Activated CD8-positive, alpha-beta memory T cell treated with anti-CD3 and anti-CD28 coated beads, Interleukin-2, amount 10 ng/mL, durations not matched to agents 7 days and 5 days (primary cell): ENCODE measurements at places on chromosomes 1 and 21. TPM values are rescaled to one million over a fixed set of nuclear protein-coding genes. Genes with fewer than 3 reads are reported as not detected.

SLFNL1 gene
- 0.35 TPM for total RNA-seq

SPRR3 gene
- not detected for total RNA-seq

PTPN7 gene
- total RNA-seq, result 410 TPM

RGS13 gene
- 0.12 TPM for total RNA-seq

ST6GALNAC3 gene
- total RNA-seq, result 0.88 TPM

OR2L2 gene
- total RNA-seq, result 0.23 TPM

ATP6V1G3 gene
- total RNA-seq, result not detected

PDC gene
- total RNA-seq, result not detected

PLPPR5 gene
- total RNA-seq, result not detected

DNA sequence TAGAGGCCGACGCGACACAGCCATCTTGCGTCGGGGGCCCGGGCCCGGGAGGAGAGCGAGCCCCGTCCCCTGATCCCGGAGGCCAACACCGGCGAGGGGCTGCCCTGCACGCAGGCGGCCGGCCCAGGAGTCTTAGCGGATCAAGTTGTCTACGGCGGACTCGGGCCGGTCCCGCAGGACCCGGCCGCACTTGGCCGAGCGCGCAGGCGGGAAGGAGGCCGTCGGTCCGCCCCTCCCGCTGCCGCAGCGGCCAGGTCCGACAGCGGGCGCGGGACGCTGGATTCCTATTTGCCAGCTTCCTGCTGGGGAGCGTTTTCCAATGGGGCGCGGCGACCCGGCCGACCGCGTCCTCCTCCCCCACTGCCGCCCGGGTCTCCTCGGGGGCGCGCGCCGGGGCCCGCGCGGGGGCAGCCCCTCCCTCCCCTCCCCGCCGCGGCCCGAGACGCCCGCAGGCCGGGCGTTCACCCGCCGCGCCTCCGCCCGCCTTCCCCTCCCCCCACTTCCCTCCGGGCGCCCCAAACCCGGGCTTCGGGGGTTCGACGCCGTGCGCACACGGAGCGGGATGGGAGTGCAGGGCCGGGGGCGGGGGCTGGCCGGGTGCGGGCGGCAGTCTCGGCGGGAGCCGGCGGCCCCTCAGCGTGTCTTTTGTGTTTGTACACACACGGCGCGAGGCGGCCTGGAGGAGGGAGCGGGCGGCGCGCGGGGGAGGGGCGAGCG lies 517 bp upstream of the H3-3A start:
- no peak for DNase-seq

GRCh38 chr1:245693941-245694752 lies 539.4 kb downstream of the KIF26B start:
- DNase-seq, result no peak

GRCh38 chr1:113223546-113223945 lies 150.5 kb downstream of the LRIG2 start:
- DNase-seq, result no peak

- DNase-seq, result peak; percentile 50
Measured at GRCh38 chr21:43937891-43938309, 72.9 kb downstream of the AGPAT3 start.

DNA sequence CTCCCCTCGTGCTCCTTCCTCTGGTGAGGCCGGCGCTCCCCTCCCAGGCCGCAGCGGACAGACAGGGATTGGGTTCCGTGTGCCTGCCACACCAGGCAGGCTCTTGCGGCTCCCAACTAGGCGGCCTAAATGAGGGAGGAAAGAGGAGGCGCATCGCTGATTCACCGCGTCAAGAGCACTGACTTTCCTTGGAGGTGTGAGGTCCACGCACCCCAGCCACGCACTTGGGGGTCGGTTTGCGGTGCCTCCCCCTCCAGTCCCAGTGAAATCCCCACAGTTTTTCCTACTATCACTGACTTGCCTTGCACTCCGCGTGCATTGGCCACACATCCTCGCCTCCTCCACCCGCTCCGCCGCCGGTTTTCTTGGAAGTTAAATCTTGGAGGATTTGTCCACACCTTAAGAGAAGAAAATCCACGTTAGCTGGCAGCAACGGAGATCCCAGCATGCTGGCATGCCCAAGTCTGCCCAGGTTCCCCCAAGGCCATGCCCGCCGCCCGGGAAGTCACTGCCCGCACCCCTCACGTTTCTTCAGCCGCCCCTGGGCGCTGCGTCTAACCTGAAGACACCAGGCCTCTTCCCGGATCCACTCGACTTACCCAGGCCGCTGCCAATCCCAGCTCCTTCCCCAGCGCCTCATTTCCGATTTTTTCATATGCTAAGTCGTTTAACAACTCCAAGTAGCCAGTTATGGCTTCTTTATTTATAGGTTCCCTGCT lies 1.1 kb upstream of the FOXD3 start:
- DNase-seq, result no peak

DNA sequence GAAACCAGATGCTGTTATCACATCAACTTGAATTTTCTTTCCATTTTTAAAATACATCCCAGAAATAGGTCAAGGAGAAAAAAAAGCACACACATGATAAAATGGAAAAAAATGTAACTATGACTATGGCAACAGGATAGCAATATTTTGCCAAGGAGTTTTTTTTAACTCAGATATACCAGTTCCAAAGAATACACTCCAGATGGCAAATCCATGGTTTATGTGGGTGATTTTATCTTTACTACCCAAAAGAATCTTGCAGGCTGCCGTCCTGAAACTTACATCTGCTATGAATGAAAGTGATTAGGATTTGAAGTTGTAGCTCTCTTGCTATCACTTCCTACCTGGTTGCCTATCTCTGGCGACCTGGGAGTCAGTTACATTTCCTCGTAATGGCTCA lies 91.0 kb upstream of the PLPPR4 start:
- DNase-seq, result no peak

DNA sequence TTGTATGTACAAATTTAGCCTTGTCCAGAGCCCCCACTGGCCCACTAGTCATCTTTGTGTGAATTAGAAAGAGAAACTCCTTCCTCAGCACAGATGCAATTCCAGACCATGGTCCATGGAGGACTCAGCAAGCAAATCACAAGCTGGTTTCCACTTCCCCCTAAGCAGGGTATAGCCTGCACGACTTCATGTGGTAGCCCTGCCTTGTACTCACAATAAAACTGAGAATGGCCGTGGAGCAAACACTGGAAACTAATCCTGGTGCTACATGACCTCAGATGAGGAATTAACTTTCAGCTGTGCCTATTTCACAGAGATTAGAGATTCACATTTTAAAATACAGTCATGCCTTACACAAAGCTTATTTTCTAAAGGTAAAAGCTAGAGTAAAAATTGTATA lies 32.5 kb downstream of the KCNH1 start:
- no peak for DNase-seq

DNA sequence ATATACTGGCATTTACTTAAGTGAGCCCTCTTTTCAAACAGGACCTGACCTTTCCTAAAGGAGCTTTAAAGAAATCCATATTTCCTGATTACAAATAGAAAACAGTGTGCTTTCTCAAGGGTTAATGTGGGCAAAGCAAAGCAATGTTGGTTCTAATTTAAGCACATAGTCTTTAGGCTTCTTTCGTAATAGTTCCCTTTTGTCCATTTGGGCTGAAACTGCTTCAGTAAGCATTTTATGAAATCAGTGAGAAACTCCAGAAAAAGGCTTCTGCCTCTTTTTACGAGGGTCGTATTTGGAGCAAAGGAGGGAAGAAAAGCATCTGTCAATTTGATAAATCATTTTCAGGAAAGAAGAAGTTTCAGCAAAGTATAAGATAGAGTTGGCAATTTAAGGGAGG lies 331.2 kb downstream of the KIF26B start:
- DNase-seq, result no peak

DNA sequence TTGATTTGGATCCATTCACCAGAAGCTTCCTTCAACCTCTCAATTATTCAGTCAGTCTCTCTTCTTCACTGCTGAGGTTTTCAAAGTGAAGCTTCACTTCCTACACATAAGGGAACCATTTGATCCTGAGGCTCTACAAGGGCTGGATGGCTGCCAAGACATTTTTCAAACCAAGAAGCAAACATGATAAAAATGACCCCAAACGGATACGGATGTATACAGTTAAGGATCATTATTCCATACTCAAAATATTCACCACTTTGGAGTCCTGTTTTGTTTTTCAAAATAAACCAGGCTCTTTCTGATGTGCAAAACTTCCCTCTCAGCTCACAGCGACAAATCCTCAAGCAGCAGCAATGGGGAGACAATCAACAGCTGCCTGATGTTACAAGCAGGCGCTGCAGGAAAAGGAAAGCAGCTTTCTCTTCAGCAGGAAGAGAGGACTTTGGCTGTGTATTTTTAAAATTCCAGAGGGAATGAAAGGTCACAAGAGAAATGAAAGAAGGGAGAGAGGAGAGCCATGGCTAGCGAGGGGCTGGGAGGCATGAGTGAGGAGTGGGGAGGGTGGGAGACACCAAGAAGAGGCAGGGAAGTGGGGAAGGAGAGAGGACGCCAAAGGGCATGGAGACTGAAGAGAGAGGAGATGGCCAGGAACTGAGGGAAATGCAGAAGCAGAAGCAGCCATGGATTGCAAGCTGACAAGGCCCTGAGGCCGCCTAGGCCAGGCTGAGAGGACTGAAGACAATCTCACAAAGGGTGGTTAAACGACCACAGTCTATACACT lies 145.4 kb downstream of the SLC45A1 start:
- no peak for DNase-seq

DNA sequence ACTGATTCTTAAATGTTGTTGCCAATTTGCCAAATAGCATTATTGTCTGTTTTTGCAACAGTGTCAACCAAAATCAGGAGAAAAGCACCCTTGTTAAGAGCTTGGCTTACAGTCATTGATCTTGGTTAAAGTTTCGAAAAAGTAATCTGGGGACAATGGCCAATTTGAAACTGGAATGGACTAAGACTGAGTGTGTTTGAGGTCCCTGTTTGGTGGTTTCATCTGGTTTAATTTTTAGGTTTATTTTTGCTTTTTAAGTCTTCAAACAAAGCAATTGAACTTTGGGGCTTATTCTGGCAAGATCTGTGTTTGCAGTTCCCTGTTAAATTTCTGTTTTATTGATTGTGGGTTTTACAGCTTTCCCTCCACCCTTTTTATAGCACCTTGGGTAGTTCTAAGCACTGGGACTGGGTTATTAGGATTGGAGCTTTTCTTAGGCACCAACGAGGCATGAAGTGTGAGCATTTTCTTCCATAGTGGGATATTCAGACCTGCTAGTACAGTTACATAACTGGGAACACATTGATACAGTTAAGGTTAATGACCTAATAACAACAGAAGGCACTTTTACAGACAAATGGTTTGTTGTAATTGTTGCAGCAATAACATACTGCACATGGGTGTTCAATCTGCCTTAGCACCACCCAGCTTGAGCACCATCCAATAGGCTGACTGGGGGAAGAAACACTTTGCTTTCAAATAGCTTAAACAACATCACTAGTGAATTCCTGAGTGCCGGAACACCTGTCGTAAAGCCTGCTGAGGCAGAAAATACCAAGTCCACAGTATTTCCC lies 40.6 kb upstream of the MAP10 start:
- DNase-seq, result no peak

DNA sequence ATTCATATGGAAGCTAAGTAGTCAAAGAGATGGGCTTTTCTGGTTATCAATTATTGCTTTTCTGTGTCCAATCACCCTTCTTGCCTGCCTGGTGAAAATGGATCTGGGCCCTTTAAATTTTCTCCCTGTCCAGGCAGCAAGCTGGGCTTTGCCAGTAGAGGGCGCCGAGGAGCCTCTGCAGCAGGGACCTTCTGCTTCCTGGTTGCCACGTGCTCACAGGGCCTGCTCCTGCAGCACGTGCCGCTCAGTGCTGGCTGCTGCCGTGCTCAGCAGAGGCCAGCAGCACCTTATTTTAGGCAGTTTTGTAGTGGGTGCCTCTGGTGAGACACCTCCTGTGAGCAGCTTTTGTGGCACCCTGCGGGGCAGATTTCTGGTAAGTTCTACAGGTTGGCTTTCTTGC lies 4.0 kb downstream of the ACTL8 start:
- DNase-seq, result no peak

GRCh38 chr1:180278596-180279395 lies 48.7 kb downstream of the LHX4 start:
- no peak for DNase-seq

DNA sequence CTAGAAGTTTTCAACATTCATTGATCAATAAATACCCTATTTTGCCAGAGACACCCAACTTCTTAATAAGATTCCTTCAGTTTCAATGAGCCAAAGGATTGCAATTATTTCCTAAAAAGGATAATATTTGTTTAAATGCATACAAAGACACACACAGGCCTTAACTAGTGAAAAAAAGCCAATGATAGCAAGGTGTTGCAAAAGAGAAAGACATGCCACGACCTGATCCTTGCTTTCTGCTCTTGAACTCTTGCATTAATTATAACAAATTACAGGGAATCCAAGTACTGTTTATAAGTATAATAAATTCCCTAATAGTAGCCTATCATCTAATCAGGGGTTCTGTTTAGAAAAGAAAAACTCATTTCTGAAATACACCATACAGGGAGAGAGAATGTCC lies 131.1 kb downstream of the PTPN14 start:
- DNase-seq, result no peak

GRCh38 chr1:55388960-55389359 lies 173.8 kb upstream of the USP24 start:
- no peak for DNase-seq

DNA sequence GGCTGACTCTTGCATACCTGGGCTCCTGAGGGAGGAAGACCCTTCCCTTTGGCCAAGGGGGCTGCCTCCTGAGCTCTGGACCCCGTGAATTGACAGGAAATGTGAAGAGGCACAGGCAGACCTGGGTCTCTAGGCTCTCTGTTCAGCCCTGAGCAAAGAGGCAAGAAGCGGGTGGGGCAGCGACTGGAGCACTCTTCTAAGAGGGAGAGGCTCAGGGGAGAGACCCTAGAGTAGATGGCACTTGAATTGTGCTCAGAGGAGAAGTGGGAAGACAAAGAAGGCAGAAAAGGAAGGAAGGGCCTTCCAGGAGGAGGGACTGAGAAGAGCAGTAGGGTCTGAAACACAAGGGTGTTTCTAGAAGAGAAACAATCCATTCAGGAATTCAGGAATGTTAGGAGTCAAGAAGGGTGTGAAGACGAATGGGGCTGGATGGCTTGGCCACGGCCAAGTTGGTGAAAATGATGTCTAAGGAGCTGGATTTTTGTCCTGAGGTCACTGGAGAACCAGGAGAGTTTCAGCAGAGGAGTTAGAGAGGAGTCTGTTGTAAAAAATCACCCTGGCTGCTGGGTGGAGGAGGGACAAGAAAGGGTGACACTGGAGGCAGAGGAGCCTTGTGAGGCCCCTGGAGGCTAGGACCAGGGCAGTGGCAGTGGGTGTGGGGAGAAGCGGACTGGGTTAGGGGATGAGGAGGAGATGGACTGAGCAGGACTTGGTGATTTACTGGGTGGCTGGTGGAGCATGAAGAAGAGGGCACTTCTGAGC lies 5.3 kb downstream of the TIE1 start:
- DNase-seq, result no peak

- DNase-seq, result no peak
Measured at GRCh38 chr1:230230948-230231773, 164.1 kb downstream of the GALNT2 start.

GRCh38 chr1:88892357-88892877 lies 1.1 kb upstream of the GTF2B start:
- DNase-seq, result peak; percentile 59
